ENCODE measurements at places on chromosomes 3 and 15.

DNA sequence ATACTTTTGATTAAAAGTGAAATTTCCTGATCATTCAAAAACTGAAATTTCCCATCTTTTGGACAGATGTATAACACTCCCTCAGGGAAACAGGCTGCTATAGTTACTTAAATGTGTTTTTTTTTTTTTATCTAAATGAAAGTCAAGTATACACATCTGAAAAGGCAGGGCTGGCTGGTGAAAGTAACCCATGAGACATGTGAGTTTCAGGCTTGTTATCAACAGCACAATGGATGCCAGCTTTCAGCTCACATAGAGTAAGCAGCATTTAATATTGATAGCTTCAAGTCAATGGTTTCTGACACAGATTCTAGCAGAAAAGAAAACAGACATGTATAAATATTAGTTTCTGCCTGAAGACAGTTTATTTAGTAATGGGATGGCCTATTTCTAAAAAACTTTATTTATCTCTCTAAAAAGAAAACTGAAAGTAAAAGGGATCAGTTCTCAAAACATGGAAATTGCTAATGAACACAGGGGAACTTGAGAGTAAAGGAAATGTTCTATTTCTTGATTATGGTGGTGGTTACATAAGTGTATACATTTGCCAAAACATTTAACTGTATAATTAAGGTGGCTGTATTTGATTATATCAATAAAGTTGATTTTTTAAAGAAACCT lies 89.7 kb upstream of the CMC1 start:
- no peak for DNase-seq

- DNase-seq: no peak
Measured at GRCh38 chr15:57387564-57388076, 11.3 kb downstream of the CGNL1 start.

GRCh38 chr3:119912220-119912619 lies 130.3 kb downstream of the NR1I2 start:
- no peak for DNase-seq

- no peak for DNase-seq
Measured at GRCh38 chr15:70802629-70803028, 39.3 kb upstream of the UACA start.

GRCh38 chr15:101193120-101193644 lies 58.7 kb downstream of the CHSY1 start:
- no peak for DNase-seq

- no peak for DNase-seq
Measured at GRCh38 chr3:50100956-50101845, 12.5 kb downstream of the RBM5 start.

DNA sequence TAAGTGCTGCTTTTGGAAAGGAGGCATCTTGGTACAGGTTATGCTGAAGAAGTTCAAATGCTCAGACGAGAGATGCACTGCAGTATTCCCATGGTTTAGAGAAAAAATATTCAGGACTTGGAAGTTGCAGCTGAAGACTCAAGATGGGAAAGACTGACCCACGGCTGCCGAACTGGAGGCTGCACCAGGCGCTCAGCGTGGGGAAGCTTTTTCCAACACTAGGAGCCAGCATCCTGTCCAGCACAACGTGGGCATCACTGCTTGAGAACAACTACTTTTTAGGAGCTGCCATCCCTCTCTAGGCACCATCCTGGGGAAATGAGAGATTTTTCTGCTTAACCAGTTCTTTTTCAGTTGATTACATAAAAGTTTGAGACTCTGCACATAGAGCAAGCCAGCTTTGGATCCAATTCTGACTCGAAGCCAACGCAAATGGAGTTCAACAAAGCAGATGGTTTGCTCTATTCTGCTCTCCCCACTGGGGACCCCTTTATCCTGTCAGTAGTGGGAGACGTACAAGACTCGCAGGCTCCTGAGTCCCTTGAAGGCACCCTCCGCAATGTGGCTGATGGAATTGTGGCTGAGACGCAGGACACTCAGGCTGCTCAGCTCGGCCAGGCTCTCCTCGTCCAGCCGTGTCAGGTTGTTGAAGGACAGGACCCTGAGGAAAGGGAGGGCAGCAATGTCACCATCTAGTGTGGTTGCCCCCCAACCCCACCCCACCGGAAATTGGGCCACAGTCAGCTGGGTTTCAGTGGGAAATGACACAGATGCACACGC lies 93.8 kb downstream of the LRIG1 start:
- DNase-seq: no peak

- no peak for DNase-seq
Measured at GRCh38 chr3:102026656-102027055, 177.3 kb downstream of the NFKBIZ start.

DNA sequence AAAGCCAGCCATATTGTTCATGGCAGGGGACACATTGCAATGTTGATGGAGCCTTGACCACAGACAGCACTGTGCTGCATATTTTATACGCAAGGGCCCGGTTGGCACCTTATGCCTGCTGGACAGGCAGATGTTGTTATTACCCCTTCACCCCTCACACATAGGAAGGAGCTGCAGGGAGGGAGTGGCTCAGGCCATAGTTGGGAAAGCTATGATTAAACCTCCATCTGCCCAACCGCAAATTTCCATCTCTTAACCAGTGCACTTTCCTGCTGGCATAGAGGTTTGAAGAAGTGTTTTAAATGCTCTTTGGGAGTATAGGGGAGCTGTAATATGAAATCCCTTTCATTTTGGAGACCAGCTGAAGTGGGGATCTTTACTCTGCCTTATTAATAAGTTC lies 224.7 kb downstream of the CACNA2D3 start:
- DNase-seq: no peak

DNA sequence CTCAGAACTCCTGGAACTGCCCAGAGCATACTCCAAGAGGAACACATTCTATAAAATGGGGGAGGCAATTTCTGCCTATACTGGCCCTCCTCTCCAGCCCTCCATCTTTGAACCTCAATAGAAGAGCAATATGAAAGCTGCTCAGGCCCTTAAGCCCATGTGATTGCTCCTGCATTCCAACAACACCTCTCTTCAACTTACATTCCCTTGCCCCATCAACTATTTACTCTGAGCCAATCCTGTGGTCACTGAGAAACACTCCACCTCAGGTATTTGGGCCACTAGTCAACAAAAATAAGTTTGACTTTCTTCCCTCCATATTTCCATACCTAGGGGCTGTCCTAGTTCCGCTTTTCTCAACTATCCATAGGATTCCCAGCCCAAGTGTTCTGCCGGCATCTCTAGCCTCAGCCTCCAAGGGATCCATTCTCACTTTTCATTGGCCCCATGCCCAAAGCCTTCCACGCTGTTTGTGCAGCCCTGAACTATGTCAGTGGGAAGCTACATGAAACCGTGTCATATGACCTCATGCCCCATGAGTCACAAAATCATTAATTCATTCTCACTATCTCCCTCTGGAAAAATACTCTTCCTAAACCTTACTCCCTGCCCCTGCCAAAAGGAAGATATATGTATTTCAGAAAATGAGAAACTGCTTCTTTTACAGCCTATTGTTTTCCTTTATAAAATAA lies 61.6 kb downstream of the GJD2 start:
- no peak for DNase-seq

DNA sequence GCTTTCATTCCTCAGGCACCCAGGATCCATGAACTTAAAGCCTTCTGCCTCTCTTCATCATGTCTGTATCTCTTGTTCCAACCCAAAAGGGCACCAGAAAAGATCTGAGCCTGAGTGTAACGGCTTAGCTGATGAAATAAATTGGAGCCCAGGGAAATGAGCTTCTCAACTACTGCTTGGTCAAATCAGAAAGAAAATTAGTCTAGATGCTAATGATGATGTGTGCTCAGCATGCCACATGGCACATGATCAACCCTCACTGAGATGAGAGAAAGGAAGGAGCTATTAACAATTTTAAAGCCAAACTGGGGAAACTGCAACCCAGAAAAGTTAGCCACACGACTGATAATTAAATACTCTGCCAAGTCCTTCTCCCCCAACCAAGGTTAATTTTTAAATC lies 325.7 kb downstream of the CNTN3 start:
- no peak for DNase-seq

DNA sequence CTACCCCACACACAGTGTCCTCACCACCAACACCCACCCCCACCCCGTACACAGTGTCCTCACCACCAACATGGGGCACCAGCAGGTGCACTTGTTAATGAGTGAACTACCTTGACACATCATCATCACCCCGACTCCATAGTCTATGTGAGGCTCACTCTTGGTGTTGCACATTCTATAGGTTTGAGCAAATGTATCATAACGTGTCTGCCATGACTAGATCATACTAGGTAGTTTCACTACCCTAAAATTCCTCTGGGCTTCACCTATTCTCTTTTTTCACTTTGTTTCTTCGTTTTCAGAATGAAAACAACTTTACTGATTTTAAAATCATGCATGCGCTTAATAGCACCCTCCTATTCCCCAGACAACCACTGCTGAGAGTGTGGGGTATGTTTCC lies 102.6 kb upstream of the SLC6A6 start:
- no peak for DNase-seq

- DNase-seq: no peak
Measured at GRCh38 chr3:99967796-99968195, 146.5 kb downstream of the FILIP1L start.

DNA sequence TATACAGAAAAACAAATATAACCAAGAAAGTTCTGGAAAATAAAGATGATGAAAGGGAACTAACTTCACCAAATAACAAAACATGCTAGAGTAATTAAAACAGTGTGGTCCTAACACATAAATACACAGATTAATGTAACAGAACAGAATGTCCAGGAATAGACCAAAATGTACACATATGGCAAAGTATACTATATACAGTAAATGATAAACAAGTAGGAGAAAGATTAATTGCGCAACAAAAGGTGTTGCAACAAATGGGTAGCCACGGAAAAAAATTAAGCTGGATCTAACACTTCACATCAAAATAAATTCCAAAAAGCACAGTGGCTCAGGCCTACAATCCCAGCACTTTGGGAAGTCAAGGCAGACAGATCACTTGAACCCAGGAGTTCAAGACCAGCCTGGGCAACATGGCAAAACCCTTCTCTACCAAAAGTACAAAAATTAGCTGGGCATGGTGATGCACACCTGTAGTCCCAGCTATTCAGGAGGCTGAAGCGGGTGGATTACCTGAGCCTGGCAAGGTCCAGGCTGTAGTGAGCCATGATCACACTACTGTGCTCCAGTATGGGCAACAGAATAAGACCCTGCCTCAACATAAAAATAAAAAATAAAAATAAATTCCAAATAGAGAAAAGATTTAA lies 19.8 kb downstream of the SCAP start:
- no peak for DNase-seq

GRCh38 chr3:40191850-40192448 lies 117.6 kb upstream of the EIF1B start:
- DNase-seq: peak; percentile 51

DNA sequence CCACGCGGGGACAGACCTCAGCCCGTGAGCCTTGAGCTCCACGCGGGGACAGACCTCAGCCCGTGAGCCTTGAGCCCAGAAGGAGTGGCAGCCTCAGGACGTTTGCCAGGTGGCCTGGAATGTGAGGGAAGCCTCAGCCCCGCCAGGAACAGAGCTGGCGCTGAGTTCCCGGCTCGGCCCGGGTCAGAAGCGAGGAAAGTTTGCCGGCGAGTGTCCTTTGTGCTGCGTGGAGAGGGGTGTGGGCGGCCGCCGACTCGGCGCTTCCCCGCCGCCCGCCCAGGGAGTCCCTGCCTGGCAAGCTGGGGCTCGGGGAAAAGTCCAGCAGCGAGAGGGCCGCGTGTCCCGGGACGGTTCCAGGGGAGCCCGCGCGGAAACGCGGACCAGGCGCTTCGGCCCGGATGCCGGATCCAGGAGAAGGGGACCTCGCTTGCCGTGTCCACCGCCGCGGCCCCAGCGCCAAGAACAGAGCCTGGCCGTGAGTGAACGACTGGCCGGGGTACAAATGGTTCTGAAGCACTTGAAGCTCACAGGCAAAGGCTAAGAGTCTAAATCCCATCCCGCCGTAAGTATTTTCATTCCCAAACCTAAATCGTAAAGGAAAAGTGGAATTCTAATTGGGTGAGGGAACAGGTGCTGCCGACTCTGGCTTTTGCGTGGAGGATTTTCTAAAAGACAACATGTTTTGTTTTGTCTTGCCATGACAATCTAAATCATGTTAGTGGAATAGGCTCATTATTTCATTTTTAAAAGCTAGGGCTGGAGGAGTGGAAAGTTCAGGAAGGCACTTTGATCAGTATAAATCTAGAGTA lies 1.7 kb downstream of the LRRN1 start:
- peak; percentile 27 for DNase-seq

- no peak for DNase-seq
Measured at GRCh38 chr3:183185696-183186095, 23.2 kb upstream of the LAMP3 start.

- DNase-seq: no peak
Measured at GRCh38 chr15:48500595-48500994, 144.9 kb downstream of the FBN1 start.

DNA sequence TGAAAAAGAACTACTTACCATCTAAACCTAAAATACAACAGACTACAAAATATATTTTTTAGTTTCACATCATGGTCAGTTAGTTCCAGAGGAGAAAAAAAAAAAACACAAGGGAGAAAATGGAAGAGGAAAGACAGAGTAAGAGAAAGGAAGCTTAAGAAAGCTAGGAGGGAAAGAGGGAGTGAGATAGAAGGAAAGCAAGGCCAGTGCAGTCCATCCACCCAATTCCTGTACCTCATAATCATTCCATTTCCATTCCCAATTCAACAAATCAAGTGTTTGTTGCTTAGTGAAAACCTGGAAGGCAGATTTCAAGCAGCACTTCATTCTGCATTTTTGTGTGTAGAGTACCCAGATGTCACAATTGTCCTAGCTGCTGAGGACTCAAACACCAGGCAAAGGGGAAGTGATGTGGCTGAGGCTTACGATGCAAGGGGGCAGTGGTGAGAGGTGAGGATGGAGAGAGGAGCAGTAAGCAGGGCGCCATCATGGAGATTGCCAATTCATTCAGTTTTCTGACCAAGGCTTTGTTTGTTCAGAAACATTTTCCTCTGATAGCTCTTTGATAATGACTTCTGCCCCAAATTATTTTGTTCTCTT lies 83.6 kb upstream of the GSK3B start:
- DNase-seq: no peak

DNA sequence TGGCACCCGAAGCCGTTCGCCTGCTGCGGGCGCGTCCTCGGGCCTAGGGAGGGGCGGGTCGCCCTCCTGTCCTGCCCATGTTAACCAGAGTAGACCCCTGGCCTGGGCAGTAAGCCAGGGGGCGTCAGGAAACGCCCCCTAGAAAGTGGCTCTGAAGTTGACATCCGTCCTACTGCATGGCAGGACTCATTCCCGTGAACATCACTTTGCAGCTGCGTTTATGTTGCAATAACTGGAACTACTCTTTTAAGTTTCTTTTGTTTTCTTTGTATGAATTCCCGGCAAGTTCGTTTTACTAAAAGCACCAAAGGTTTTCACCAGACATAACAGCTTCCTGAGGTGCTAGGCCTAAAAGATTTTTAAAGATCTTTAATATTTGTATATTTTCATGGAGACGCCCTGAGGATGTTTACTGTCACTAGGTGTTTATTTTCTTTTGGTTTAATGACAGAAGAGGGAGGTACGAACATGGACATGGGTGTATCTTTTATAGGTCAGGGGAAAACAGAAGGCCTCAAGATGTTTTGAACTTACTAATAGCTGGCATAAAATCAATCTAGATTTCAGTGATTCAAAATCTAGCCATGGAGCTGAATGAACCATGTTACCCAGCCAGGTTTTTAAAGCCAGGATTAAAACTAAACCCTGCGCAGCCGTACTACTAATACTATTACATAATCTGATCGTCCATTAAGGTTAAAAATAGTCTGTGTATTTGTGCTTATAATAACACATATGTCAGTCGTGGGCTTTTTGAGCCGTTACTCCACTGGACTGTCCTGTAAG lies 1.0 kb downstream of the C15orf61 start:
- no peak for DNase-seq
